Right ventricle myocardium inferior (tissue), 1 donor: ENCODE measurements at places on chromosomes 7 and 10. TPM values are rescaled to one million over a fixed set of nuclear protein-coding genes. Genes with fewer than 3 reads are reported as not detected.

Gene GTPBP10
- total RNA-seq = 24.8 TPM

DNA sequence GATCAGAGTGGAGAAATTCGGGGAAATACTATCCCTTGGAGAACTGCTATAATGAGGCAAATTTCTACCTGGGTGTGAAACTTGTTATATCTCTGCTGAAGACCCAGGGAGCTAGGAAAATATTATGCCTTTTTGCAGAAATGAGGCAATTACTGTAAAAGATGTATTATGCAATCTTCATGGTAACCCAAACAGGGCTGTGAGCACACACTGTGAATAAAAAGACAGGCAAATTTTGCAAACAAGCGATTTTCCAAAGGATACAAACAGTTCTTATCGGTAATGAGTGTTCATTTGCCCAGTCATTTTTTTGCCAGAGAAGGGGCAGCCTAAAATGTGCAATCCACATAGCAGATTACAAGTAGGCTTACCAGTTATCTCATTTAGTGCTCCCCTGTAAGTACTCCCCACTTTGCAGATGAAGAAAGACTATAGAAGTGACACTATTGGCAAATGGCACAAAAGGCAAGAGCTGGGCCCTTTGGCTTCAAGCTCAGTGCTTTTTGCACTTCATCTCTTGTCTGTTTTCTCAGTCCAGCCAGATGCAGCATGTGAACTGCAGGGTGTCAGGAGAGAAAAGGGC is 205.8 kb downstream of the HECW1 start:
- no peak for DNase-seq

DNA sequence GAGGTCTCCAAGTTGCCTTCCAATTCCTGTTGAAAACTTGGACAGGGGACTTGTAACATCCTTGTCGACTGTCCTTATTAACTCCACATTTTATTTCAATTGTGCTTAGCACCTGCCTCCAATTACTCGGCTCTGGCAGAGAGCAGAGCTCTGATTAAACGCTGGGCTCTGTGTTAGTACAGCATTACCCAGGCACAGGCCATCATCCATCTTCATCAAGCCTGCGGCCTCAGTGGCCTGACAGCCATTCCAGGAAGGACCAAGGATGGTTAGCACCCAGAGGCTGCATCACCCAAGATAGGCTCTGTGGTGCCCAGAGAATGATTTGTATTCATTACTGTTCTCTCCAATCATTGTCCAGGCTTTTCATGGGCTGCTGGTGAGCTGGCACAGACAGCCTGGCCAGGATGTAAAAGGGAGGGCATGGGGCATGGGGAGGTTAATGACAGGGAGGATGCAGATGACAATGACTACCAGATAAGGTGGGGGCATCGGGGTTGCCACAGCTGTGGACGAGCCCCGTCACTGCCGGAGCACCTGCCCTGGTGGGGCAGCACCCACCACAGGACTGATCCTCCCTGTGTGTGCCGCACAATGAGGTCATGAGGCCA is 123.3 kb downstream of the PTPN20 start:
- DNase-seq = peak; percentile 28

Gene RPP30
- 36.7 TPM for total RNA-seq

GRCh38 chr7:74017125-74017524 is 10.8 kb upstream of the ELN start:
- no peak for DNase-seq

Gene NET1
- 16.2 TPM for total RNA-seq

Gene PRSS37
- not detected for total RNA-seq

DNA sequence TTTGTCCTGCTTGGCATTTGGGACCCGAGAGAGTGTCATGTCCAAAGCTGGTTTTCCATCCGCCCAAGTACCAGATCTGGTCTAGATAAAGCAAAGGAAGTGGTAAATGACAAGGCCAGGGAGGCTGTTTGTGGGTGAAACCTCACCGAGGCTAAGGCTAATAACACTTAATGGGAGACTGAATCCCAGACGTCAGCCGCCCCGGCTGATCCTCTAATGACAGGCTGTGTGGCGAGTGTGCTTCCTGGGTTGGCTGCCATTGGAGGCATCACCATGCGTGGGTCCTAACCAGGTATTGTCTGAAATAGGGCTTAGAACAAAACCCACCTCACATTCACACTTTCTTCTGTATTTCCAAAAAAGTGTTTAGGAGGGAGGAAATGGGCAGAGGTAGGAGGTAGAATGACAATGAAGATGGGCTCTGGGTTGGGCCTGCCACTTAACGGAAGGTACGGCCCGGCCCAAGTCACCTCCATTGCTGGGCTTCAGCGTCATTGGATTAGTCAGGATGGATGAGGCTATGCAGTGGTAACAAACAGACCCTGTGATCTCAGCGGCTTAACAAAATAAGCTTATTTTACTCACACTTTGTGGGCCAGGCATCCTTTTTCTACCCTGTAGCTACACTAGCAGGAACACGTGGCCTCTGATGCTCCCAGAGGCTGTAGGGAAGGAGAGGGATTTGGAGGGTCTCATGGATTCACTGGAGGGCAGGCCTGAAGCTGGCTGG is 59.7 kb downstream of the PROSER2 start:
- DNase-seq = peak; percentile 0

DNA sequence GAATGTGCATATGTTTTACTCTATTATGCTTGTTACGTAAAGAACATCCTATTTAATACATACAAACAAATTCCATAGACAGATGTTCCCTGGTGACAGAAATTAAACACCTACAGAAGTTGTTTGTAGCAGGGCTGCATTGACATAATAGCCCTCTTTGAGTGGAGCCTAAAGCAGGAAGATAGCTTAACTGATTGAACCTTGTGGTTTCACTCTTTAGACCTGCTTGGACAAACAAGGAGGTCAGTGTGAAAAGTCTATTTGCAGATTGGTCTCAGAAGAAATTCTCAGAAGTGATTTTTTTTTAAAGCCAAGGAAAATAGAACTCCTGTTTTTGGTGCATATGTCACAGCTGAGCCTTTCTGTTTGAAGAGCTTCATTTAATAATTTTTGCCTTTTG is 121.3 kb downstream of the PPP1R9A start:
- DNase-seq = no peak

Gene TAS2R41
- not detected for total RNA-seq

DNA sequence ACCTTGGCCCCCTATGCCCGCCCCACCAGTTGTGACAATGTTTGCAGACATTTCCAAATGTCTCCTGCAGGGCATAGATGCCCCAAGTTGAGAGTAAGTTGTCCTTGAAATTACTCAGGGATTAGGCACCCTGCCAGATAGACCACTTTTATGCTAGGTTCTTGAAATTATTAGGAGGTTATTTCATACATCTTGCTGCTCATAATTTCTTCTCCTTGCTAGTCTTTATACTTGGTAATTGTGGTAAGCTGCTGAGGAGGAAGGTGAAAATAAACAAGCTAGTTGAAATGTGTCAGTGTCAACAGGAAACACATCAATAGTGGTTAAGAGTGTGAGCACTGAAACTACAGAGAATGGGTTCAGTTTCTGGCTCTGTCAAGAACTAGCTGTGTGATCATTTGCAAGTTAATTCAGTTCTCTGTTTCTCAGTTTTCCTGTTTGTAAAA is 63.7 kb upstream of the AOAH start:
- no peak for DNase-seq

Gene SUN3
- total RNA-seq = not detected

- peak; percentile 85 for DNase-seq
Observed at GRCh38 chr10:47047577-47048525, 136.6 kb downstream of the PTPN20 start.

DNA sequence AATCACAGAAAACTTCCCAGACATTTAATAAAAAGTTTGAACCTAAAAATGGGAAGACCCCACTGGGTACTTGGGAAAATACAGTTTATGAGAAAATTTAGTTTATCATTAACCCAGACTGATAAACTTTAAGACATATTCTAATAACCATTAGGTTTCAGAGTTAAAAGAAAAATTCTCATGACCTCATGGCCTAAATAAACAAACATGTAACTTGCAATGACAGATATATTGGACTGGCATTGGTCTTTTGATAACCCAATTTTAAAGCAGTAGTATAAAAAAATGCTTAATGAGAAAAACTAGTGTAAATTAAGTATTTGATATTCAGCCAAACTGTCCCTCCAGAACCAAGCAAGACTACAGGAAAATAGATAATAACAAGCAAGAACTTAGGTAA is 67.0 kb upstream of the ZNF804B start:
- DNase-seq = no peak

- no peak for DNase-seq
Observed at GRCh38 chr7:84264396-84264795, 69.8 kb upstream of the SEMA3A start.

GRCh38 chr10:62839590-62839989 is 23.4 kb upstream of the EGR2 start:
- no peak for DNase-seq

DNA sequence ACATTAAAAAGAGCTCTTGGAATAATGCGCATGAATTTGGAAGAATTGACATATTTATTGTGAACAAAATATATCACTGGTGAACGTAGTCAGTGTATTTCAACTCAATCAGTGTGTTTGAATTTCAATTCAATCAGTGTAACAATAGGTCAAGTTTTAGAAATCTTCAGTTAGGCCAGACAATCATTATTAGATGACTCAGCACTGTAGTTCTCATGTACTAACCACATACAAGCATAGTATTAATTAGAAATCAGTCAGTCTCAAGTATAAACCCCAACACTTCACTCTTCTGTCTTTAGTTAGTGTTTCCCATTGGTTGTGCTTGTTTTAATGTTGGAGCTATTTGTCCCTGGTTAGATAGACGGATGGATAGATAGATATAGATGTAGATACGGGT is 1247.9 kb downstream of the NXPH1 start:
- no peak for DNase-seq

- DNase-seq = no peak
Observed at GRCh38 chr10:110534571-110534970, 32.9 kb upstream of the SMC3 start.

GRCh38 chr7:80054356-80054755 is 80.3 kb upstream of the GNAI1 start:
- DNase-seq = no peak

DNA sequence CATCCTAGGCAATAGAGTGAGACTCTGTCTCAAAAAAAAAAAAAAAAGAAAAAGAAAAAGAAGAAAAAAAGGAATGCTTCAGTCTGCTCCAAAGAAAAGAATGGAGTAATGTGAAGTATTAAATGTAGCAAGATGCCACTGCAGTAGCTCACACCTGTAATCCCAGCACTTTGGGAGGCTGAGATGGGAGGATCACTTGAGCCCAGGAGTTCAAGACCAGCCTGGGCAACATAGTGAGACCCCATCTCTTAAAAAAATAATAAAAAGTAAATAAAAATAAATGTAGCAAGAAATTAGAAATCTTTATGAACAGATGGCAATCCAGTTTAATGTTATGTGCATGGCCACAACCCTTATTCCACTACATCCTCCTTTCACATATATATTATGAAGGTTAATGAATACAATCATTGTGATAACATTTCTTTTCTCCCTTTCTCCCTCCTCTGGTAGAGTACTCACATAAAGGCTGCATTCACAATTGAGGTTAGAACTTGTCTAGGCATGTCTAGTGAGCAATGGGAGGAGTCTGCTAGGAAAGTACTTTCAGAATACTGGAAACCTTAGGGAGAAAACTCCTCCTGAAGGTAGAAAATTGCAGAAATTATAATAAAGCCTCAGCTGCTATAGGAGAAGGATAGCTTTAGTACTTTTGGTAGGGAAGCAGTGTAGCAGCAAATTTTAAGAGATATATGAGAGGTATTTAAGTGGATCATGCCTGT is 20.4 kb downstream of the KLLN start:
- DNase-seq = no peak

GRCh38 chr10:690372-691161 is 1.1 kb upstream of the DIP2C start:
- DNase-seq = no peak

Gene CALU
- total RNA-seq = 183 TPM
